ENCODE measurements at places on chromosomes 12 and 14.
A peak's percentile ranks its signal among the peaks of the same experiment; 100 is the strongest.

DNA sequence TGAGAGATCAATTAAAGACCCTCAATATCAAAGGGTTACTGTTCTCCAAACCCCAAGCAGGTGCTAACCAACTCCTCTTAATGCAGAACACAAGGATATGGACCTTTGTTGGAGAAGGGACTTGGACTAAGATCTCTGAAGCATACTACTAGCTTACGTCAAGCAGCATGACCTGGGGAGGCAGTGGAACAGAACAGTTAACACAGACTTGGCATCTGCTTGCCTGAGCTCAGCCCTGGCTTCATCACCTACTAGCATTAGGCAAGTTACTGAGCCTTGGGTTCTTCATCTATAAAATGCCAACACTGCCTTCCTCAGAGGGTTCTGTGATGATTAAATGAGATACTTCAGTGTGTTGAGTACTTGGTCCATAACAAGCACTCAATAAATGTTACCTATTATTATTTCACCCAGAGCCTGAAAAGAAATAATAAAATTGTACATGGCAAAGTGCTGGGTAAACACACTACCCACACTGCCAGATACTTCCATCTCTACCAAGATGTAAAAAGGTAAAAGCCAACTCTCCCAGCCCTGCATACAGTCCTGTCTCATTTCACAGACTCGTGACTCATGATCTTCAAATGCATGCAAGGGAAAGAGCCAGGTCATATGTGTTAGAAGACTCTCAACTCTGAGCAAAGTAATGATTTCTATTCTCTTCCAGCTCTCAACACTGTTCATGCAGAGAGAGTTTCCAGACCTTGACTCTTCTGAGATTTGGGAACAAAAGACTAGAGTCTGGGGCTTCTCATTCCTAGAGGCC lies 39.7 kb downstream of the FMNL3 start:
- no peak for DNase-seq

DNA sequence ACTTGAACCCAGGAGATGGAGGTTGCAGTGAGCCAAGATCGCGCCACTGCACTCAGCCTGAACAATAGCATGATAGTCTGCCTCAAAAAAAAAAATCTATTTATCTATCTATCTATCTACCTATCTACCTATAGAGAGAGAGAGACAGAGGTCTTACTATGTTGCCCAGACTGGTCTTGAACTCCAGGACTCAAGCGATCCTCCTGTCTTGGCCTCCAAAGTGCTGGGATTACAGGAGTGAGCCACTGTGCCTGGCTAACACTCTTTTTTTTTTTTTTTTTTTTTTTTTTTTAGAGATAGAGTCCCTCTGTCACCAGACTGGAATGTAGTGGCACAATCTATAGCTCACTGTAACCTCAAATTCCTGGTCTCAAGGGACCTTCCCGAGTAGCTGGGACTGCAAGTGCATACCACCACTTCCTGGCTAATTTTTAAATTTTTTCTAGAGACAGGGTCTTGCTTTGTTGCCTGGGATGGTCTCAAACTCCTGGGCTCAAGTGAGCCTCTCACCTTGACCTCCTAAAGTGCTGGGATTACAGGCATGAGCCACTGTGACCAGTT lies 1.9 kb downstream of the FAM186A start:
- no peak for DNase-seq

- no peak for DNase-seq
Measured at GRCh38 chr14:92958373-92959188, 35.6 kb downstream of the CHGA start.

DNA sequence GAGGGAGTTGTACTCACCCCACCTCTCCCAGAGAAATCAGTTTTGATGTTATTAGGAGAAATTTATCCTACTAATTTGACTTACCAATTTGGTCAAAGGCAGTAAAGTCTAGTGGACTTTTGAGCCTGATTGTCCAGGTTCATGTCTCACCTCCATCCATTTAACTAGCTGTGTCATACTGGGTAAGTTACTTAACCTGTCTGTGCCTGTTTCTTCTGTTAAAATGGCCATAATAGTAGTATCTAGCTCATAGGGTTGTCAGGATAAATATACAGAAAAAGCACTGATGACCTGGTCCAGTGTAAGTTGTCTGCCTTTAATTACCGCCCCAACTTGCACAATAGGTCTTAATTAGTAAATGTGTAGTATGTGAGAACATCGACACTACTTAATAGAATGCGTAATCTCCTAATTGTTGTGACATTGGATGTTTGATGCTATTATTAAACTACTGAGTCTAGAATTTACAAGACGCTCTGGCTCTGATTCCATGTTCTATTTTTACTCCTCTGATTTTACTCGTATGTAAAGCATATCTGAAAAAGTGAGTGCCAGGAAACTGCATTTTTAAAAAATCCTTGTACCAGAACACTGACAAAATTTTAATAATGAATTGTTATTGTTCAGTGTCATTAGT lies 1.5 kb downstream of the RAB21 start:
- no peak for DNase-seq

- no peak for DNase-seq
Measured at GRCh38 chr14:101470266-101470665, 91.0 kb upstream of the DIO3 start.

DNA sequence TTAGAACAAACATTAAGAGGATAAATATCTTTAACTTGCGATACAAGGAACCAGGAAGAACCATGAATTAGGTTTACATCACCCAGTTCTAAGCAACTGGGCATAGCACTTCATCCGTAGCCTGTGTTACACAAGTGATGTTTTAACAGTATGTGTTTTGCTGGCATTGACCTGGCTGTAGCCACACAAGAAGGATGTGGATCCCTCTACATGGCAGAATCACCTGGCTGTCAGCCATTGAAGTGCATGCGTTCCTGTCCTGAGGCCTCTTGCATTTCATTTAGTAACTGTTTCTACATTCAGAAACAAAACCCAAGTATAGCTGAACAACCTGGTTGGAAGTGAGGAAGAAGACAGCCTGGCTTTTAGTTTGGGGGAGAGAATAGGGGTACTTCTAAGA lies 72.2 kb downstream of the TGFB3 start:
- no peak for DNase-seq

- no peak for DNase-seq
Measured at GRCh38 chr14:95701846-95702221, 12.1 kb downstream of the TCL1A start.

GRCh38 chr14:98651037-98651436 lies 621.0 kb downstream of the BCL11B start:
- no peak for DNase-seq

DNA sequence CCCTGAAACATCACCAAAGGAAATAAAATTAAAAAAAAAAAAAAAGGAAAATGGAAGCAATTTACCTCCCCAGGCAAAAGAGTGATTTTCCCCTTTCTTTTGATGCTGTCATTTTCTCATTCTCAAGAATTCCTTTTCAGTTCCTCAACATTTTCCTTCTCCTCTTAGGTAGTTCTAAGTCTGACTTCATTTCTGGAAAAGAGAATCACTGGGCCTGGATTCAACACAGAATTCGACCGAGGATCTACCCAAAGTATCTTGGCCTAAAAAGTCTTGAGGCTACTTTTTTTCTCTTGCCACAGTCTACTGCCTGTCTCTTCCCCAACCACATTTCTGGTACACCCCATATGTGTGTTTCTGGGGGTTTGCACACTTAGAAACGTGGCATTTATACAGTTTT lies 717.8 kb upstream of the TBX3 start:
- DNase-seq = no peak

DNA sequence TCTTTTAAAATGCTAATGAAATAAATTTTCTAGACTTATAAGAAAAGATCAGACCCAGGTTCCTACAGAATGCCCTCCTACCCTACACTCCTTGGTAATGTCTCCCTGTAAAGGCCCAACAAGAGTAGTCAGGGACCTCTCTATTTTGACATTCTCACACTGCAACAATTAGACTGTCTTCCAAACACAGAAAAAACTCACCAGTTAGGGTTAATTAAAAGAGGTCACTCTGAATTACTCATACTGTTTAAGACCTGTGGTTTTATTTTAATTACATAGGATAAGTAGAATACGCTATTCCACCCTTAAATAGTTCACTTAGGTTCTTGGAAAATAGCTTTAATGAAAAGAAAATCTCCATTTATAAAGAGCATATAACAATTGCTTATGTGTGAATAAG lies 142.4 kb downstream of the ITPR2 start:
- no peak for DNase-seq

- DNase-seq = peak; percentile 88
Measured at GRCh38 chr12:25997201-25997963, 38.9 kb downstream of the RASSF8 start.

- DNase-seq = no peak
Measured at GRCh38 chr12:127861406-127861805, 405.6 kb upstream of the TMEM132C start.

DNA sequence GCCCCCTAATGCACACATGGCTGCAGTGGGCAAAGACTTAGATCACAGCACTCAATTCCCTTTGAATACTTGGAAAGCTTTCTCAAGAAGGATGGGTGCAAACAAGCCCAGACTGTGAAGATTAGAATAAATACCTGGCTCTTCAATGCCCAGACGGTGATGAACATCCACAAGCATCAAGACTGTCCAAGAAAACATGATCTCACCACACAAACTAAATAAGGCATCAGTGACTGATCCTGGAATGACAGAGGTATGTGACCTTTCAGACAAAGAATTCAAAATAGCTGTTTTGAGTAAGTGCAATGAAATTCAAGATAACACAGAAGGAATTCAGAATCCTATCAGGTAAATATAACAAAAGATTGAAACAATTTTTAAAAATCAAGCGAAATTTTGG lies 43.8 kb upstream of the ZDHHC17 start:
- peak; percentile 43 for DNase-seq

- DNase-seq = no peak
Measured at GRCh38 chr12:110262442-110263388, 18.3 kb upstream of the ATP2A2 start.

DNA sequence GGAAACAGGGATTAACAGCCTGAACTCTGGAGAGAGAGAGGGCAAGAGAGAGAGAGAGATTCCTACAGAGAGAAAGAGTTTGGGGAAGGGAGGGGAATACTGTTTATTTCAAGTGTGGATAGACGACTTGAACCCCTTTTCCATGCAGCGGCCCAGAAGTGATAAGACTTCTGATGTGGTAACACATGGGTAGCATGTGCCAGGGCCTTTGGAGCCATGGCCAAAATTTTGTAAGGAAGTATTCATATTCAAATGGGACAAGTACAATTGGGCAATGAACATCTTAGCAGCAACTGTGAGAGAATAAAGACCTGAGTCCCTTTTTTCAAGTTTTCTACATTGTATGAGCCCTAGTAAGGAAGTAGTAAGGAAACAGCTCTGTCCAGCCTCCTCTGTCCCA lies 42.4 kb upstream of the CCDC196 start:
- DNase-seq = no peak

- DNase-seq = no peak
Measured at GRCh38 chr12:110739894-110740293, 2.8 kb downstream of the PPP1CC start.

DNA sequence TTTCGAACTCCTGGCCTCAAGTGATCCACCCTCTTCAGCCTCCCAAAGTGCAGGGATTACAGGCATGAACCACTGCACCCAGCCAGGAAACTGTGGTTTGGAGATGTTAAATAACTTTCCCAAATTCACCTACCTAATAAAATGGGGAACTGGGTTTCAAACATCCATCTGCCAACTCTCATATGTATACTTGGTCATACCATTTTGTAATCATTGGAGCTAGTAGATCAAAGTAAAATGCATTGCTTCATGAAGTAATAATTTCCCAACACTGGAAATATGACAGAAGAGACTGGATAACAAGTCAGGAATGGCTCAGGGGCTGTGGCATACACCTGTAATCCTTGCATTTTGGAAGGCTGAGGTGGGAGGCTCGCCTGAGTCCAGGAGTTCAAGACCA lies 5.3 kb upstream of the HECTD1 start:
- no peak for DNase-seq

DNA sequence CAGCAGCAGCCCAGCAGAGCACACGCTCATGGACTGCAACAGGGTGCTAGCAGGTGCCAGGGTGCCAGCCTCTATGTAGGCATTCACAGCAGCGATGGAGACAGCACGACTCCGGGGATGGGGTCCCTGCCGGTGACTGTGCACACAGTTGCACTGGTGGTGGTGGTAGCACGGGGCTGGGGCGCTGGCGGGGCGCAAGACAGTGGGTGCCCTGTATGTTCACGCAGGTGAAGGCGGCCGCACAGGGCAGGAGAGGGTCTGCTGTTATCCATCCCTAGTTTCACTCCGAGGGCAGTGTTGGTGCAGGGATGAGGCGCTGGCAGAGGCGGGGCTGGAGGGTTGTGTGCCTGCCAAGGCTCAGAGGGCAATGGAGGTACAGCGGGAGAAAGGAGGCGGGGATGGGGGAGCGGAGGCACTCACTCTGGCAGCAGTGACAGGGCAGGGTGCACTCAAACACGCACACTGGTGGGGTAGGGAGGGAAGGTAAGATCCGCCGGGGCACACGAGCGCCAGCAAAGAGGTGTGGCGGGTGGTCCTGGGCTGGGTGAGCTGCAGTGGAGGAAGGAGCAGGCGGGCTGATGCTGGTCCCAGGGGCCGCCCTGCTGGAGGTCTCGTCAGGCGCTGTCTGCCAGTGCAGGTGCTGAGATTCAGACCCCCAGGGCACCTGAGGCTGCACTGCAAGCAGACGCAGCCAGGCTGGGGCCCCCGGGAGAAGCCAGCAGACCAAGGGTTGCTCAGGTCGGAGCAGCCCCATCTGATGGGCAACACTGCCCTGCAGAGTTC lies 76.7 kb downstream of the GALC start:
- DNase-seq = no peak

DNA sequence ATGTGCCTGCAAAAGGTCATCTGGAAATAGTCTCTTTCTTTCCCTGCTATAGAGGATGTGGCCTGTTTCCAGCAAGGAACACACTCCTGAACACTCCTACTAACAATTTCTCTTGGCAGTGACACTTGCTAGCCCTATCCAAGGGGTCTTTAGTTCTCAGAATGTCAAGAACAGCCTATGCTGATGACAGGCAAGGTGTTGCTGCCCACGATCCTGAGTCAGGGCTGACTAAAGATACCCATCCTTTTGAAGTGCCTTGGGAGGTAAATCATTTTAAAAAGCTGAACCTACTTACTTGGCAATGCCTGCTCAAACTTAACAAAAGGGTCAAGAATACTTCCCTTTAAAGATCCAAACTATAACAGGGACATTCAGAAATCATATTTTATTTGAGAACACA lies 1146.4 kb downstream of the VRK1 start:
- DNase-seq = no peak

GRCh38 chr12:34203866-34204620 lies 181.7 kb downstream of the ALG10 start:
- no peak for DNase-seq

- DNase-seq = no peak
Measured at GRCh38 chr14:91774140-91775096, 42.5 kb upstream of the CATSPERB start.

GRCh38 chr14:103546652-103547454 lies 15.6 kb downstream of the BAG5 start:
- no peak for DNase-seq

DNA sequence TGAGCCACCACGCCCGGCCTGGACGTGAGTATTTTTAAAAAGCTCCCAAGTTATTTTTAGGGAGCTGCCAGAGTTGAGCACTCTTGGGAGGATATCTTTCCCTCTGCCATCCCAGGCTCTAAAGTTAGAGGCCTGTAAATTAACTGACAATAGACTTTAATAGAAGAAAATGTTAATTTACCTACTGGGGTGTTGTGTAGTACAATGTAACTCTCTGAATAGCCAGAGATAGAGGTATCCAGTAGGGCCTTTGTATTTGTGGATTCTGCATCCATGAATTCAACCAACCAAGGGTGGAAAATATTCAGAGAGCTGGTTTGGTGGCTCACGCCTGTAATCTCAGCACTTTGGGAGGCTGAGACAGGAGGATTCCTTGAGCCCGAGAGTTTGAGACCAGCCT lies 7.6 kb upstream of the PIGH start:
- no peak for DNase-seq

- DNase-seq = no peak
Measured at GRCh38 chr12:3680919-3681594, 71.9 kb downstream of the CRACR2A start.
